ENCODE measurements at places on chromosomes 11 and 22.
A peak's percentile ranks its signal among the peaks of the same experiment; 100 is the strongest.

GRCh38 chr22:19728271-19728670, 4.9 kb downstream of the GP1BB start:
- DNase-seq, result no peak

- peak; percentile 65 for DNase-seq
Observed at GRCh38 chr11:129143335-129143734, 48.8 kb downstream of the ARHGAP32 start.

- DNase-seq, result no peak
Observed at GRCh38 chr11:64165481-64165841, 452 bp downstream of the MACROD1 start.

GRCh38 chr11:59158206-59159068, 13.5 kb upstream of the DTX4 start:
- no peak for DNase-seq

GRCh38 chr11:72150882-72151281, 15.4 kb downstream of the FOLR3 start:
- DNase-seq, result no peak

DNA sequence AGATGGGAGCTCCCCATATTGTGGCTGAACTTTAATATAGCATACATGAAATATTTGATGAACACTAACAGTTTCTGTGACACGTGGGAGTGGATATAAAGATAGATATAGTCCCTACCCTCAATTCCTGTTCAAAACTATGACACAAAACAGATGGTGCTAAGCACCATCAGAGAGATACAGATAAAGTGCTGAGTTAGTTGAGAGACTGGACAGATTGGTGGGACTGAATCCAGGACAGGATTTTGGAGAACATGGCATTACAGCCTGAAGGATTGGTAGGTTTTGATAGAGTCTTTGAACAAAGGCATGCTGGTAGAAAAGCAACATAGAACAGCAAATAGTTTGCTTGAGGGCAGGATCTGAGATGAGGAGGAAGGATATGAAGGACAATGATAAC, 215.1 kb upstream of the SORL1-AS1 start:
- DNase-seq, result no peak

DNA sequence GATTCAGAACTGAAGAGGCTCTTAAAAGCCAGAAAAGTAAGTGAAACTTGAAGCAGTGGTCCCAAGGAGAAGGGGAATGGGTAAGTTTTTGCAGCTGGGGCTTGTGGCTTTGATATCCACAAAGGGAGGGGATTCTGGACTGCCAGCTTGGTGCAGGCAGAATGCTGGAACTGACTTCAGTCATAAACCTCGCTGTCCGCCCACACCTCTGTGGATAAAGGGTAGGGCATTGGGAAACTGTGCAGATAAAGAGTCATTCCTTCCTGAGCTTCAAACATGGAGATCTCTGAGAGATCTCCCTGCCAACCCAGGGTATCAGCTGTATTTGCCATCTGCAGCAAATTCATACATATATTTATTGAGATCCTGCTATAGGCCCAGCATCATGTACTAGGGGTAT, 124.3 kb upstream of the OR9Q1 start:
- DNase-seq, result no peak

DNA sequence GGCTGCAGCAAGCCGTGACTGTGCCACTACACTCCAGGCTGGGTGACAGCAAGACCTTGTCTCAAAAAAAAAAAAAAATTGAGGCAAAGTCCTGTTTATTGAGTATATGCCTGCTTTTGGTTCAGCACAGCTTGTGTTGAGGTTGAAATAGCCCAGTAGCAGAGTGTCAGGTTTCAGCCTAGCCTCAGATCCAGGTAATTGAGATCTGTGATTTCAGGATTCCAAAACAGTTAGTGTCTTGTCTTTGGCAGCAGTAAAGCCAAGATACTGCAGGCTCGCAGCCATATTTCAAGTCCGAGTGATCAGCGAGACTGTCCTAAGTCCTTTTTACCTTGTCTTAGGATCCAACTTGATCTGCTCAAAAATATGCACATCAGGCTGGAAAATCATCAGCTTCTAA, 27.0 kb downstream of the CUL5 start:
- DNase-seq, result no peak

- no peak for DNase-seq
Observed at GRCh38 chr11:33624083-33624482, 76.5 kb downstream of the C11orf91 start.
